Natural killer cell (primary cell): ENCODE measurements at places on chromosomes 7 and 10. TPM values are rescaled to one million over a fixed set of nuclear protein-coding genes. Genes with fewer than 3 reads are reported as not detected.

DNA sequence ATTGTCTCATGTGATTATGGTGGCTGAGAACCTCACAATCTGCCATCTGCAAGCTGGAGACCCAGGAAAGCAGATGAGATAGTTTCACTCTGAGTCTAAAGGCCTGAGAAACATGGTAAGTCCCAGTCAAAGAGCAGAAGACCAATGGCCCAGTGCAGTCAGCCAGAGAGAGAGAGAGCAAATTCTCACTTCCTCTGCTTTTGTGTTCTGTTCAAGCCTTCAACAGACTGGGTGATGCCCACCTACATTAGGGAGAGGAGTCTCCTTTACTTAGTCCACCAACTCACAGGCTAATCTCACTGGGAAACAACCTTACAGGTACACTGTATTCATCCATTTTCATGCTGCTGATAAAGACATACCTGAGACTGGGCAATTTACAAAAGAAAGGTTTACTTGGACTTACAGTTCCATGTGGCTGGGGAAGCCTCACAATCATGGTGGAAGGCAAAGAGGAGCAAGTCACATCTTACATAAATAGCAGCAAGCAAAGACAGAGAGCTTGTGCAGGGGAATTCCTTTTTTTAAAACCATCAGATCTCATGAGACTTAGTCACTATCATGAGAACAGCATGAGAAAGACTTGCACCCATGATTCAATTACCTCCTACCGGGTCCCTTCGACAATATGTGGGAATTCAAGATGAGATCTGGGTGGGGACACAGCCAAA is 4.7 kb upstream of the FRMPD2 start:
- H3K36me3 ChIP-seq, result no peaks in the 10 kb centered on the region
- no peak overlapping the region for H3K4me3 ChIP-seq
- H3K4me1 ChIP-seq, result no peaks in the 10 kb centered on the region

DNA sequence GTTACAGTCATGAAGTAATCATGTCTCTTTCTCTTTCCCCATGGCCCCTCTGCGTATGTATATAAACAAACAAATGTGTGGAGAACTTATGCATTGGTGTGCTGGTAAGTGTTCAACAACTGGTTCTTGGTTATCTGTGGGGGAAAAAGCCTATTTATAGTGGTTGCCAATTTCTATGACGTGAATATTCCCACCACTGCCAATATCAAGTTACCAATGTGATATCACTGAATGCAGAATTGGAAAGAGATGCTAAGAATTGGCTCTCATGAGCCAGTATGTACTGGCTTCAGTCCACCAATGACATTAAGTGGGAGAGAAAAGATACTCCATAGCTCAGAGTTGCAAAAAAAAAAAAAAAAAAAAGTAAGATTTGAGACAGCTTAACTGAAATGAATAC is 399.7 kb downstream of the REEP3 start:
- no peak overlapping the region for H3K27ac ChIP-seq
- no peak overlapping the region for H3K4me3 ChIP-seq
- no peaks in the 10 kb centered on the region for H3K4me1 ChIP-seq

DNA sequence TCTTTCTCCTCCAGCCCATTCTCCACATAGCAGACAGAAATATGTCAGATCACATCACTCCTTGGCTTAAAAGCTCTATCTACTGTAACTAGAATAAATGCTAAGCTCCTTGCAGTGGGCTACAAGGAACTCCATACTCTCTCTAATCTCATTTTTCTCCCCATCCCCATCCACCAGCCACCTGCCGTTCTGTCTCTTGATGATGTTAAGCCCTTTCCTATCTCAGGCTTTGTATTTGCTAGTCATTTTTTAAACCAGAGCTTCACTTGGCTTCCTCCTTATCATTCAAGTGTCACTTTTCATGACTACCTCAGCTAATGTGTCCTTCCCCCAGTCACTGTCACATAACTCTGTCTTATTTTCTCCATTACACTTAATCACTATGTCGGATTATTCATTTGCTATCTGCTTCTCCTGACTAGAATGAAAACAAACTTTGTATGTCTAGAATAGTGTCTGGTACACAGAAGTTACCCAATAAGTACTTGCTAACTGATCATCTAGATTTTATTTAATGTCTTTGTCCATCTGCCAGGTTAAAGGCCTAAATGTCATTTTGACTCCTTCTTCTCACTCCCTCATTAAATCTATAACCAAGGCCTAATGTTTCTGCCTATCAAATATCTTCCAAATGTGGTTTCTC is 87.2 kb upstream of the RPA3 start:
- H3K4me1 ChIP-seq, result no peaks in the 10 kb centered on the region
- no peaks in the 10 kb centered on the region for H3K27me3 ChIP-seq
- H3K27ac ChIP-seq, result no peak overlapping the region
- DNase-seq, result no peak
- no peak overlapping the region for H3K4me3 ChIP-seq

GRCh38 chr10:123398180-123398591 is 244.0 kb downstream of the BUB3 start:
- no peaks in the 10 kb centered on the region for H3K36me3 ChIP-seq
- peaks cover 8% of the 10 kb centered on the region for H3K4me1 ChIP-seq
- H3K4me3 ChIP-seq, result no peak overlapping the region
- DNase-seq, result no peak
- no peak overlapping the region for H3K27ac ChIP-seq

GRCh38 chr10:111148025-111148424 is 71.2 kb downstream of the ADRA2A start:
- no peak overlapping the region for H3K27ac ChIP-seq
- no peaks in the 10 kb centered on the region for H3K27me3 ChIP-seq

DNA sequence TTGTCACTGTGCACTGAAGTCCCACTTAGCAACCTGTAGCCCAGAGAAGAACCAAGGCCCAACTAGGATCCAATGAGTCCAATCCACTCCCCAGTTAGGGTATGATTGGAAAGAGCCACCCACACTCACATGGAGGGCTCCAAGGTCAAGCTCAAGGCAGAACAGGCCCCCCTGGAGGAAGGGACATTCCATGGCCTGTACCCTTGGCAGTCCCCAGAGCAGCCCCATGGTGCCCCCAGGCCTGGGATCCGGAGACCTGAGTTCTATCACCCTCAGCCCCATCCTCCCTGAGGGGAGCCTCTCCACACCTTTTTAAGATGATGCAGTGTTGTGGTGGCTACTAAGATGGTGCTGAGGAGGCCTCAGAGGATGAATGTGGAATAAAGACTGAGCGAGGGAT is 231.4 kb downstream of the GRID1 start:
- H3K27me3 ChIP-seq, result no peaks in the 10 kb centered on the region
- no peak for DNase-seq
- H3K27ac ChIP-seq, result no peak overlapping the region
- no peaks in the 10 kb centered on the region for H3K4me1 ChIP-seq
- no peaks in the 10 kb centered on the region for H3K36me3 ChIP-seq

DNA sequence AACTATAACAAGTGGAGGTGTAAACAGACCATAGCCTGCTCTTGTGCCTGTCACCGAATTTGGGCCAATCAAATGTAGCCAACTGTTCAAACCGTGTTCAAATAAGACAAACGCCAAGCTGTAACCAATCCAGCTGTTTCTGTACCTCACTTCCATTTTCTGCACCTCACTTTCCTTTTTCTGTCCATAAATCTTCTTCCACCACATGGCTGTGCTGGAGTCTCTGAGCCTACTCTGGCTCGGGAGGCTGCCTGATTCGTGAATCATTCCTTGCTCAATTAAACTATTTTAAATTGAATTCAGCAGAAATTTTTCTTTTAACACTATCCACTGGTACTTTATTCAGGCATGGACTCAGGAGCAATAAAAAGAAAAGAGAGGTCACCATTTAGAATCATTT is 29.9 kb upstream of the COL1A2 start:
- no peaks in the 10 kb centered on the region for H3K4me1 ChIP-seq
- H3K27me3 ChIP-seq, result no peaks in the 10 kb centered on the region
- H3K36me3 ChIP-seq, result no peaks in the 10 kb centered on the region
- no peak for DNase-seq
- no peak overlapping the region for H3K27ac ChIP-seq
- H3K4me3 ChIP-seq, result no peak overlapping the region

- H3K27ac ChIP-seq, result no peak overlapping the region
- DNase-seq, result no peak
- H3K4me1 ChIP-seq, result no peaks in the 10 kb centered on the region
- H3K36me3 ChIP-seq, result no peaks in the 10 kb centered on the region
Measured at GRCh38 chr7:497346-497745, 22.3 kb downstream of the PDGFA start.

GRCh38 chr7:155441856-155442255 is 16.1 kb upstream of the EN2 start:
- H3K27ac ChIP-seq, result no peak overlapping the region
- H3K36me3 ChIP-seq, result no peaks in the 10 kb centered on the region
- no peaks in the 10 kb centered on the region for H3K27me3 ChIP-seq
- no peak overlapping the region for H3K4me3 ChIP-seq
- no peak for DNase-seq
- H3K4me1 ChIP-seq, result no peaks in the 10 kb centered on the region

GRCh38 chr10:79930267-79930666 is 18.6 kb downstream of the SFTPD start:
- H3K27me3 ChIP-seq, result peaks cover 3% of the 10 kb centered on the region
- H3K4me3 ChIP-seq, result no peak overlapping the region
- H3K27ac ChIP-seq, result no peak overlapping the region
- H3K36me3 ChIP-seq, result no peaks in the 10 kb centered on the region

DNA sequence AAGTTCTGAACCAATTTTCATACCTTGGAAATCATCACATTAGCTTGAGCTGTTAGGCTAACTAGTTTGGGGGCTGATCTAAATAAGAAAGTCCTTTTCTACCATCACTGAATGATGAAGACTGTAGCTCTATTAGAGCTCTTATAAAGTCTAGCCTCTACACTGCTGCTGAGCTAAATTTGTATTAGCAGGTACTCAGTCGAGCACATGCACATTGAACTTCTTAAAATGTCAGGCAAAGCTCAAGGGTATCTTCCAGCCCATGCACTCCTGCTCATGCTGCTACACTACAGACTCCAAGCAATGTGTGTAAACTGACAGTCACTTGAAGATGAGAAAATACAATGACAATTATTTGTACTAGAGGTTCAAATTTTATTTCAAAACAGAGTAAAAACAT is 158.8 kb upstream of the TMEM229A start:
- no peaks in the 10 kb centered on the region for H3K4me1 ChIP-seq
- H3K36me3 ChIP-seq, result no peaks in the 10 kb centered on the region
- DNase-seq, result no peak
- no peaks in the 10 kb centered on the region for H3K27me3 ChIP-seq
- H3K4me3 ChIP-seq, result no peak overlapping the region
- no peak overlapping the region for H3K27ac ChIP-seq

GRCh38 chr10:106038246-106038645 is 1126.3 kb downstream of the SORCS1 start:
- H3K36me3 ChIP-seq, result no peaks in the 10 kb centered on the region
- no peak overlapping the region for H3K4me3 ChIP-seq
- no peak for DNase-seq
- H3K27ac ChIP-seq, result no peak overlapping the region

DNA sequence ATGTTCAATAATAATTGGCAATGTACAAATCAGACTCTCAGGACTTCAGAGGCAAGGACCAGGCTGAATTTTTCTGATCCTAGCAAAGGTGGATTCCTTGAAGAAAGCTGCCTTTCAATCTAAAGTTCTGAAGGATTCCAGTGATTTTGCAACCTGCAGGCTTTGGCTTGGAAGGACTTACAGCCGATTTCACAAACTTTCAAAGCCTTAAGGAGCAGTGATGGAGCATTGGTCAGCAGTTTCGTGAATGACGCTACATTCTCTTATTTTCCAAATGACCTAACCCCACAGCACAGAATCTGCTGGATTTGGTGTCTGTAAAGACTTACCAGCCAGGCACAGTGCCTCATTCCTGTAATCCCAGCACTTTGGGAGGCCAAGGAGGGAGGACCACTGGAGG is 167.5 kb downstream of the ARHGAP12 start:
- no peak for DNase-seq
- peaks cover 14% of the 10 kb centered on the region for H3K4me1 ChIP-seq
- no peak overlapping the region for H3K27ac ChIP-seq

- H3K36me3 ChIP-seq, result peaks cover 11% of the 10 kb centered on the region
- no peaks in the 10 kb centered on the region for H3K27me3 ChIP-seq
- no peak for DNase-seq
- H3K4me3 ChIP-seq, result no peak overlapping the region
- H3K27ac ChIP-seq, result no peak overlapping the region
Measured at GRCh38 chr7:44445986-44446671, 44.3 kb downstream of the NUDCD3 start.

DNA sequence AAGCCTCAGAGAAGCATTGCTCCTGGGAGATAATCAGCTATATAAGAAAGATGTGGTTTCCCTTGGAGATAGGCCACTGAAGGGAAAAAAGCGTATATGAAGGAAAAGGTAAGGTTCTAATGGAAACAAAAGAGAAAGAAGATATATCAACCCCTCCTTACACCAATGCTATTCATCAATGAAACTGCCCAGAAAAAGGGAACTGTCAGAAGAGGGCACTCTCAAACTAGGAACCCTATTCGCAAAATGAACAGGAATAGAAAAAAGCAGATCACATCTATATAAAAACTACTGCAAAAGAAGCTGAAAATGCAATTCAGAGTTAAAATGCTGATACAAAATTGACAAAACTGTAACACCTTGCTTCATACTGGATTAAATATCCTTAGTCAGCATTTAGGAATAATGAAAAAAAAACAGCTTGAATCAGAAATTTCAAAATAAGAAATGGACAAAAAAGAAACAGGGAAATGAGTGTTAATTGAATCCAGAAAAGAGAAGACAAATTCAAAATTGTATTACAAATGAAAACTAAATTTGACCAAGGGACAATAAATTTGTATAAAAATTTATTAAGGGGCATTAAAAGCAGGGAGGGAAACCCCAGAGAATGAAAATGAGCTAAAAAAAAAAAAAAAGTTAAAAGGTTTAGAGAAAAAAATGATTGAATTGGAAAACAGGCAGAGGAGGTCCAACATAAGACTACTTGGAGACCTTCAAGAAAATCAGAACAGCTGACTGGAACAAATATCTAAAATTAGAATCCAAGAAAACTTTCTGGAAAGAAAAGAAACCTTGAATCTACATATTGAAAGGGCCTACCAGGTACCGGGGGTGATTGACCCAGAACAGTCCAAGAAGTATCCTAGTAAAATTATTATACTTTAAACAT is 17.9 kb downstream of the NHLRC2 start:
- no peaks in the 10 kb centered on the region for H3K4me1 ChIP-seq
- no peak for DNase-seq
- H3K27me3 ChIP-seq, result no peaks in the 10 kb centered on the region
- H3K36me3 ChIP-seq, result peaks cover 3% of the 10 kb centered on the region

The TEX47 gene
- not detected for total RNA-seq

The SFTPA2 gene
- not detected for total RNA-seq

The MORN4 gene
- 2.0 TPM for total RNA-seq

The FZD8 gene
- 1.4 TPM for total RNA-seq

The CYP3A7 gene
- total RNA-seq, result not detected

The CRYGN gene
- total RNA-seq, result not detected
